ENCODE measurements at places on chromosomes 1 and 21. TPM values are rescaled to one million over a fixed set of nuclear protein-coding genes. Genes with fewer than 3 reads are reported as not detected.

DNA sequence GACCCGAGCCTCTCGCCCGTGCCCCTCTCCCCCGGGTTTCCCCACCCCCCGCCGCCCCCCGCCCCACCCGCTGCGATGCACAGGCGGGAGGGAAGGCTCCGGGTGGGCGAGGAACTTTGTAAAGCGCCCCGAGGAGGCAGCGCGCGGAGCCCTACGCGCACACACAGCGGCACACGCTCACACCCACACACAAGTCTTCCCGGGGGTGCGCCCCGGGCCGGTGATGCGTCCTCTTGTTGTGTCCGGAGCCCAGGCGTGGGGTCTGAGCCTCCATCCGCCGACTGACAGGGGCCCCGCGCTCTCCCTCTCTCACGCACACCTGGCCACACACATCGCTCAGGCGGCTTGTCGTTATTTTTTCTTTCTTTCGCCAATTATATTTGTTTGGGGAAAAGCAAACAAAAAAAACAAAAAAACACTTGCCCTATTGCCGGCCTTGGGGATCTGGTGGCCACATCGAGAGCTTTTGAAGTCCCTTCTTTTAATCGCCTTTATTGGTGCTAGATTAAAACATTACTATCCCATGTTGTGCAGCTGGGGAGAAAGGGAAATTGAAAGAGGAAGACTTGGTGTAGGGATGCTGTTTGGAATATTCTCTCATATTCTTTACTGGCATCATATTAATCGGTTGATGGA is 770 bp downstream of the NTNG1 start:
- H3K27me3 ChIP-seq: no peaks in the 10 kb centered on the region
- no peaks in the 10 kb centered on the region for H3K36me3 ChIP-seq
- peak overlapping the region; percentile 80 for H3K4me3 ChIP-seq

GRCh38 chr1:210236840-210237409 is 4.3 kb downstream of the SERTAD4 start:
- peaks cover 33% of the 10 kb centered on the region for H3K4me1 ChIP-seq
- no peaks in the 10 kb centered on the region for H3K27me3 ChIP-seq
- no peaks in the 10 kb centered on the region for H3K36me3 ChIP-seq
- no peak overlapping the region for H3K4me3 ChIP-seq
- no peak overlapping the region for H3K27ac ChIP-seq

GRCh38 chr1:96519851-96520578 is 201.6 kb upstream of the PTBP2 start:
- H3K36me3 ChIP-seq: no peaks in the 10 kb centered on the region
- H3K27ac ChIP-seq: no peak overlapping the region
- H3K27me3 ChIP-seq: 0 out of 2 replicates have a peak, but pooled peaks cover 5% of the 10 kb centered on the region
- H3K4me3 ChIP-seq: no peak overlapping the region

DNA sequence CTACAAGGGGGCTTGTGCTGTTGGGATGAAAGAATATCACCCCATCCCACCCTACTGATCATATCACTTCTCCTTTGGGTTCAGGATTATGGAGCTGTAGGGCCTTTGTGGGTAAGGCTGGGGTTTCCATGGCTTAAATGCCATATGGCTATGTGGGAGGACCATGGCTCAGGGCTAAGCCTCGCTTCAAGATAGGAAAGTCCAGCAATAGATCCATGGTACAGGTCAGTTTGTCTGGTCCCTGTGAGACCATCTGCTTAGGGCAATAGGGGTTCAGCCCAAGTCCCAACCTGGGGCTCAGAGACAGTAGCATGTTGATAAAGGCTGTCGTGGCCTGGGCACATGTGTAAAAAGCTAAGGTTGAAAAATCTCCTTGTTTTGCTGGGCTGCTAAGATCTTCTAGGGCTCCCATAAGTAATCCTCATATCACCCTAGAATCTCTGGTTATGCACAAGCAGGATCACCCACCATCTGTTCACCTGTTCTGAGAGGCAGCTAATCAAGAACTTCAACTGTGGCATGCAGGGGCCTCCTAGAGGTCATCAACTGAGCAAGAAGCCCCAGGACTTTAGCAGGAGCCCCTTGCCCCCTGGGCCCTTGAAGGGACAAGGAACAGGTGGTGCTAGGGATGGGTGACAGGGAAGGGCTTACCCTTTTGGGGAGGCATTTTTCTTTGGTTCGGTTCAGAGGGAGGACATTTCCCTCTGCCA is 66.5 kb downstream of the UBE2T start:
- no peaks in the 10 kb centered on the region for H3K36me3 ChIP-seq
- H3K27me3 ChIP-seq: no peaks in the 10 kb centered on the region
- no peak for DNase-seq
- H3K4me1 ChIP-seq: peaks cover 8% of the 10 kb centered on the region
- H3K27ac ChIP-seq: no peak overlapping the region

GRCh38 chr1:19078536-19078935 is 122.1 kb upstream of the IFFO2 start:
- H3K36me3 ChIP-seq: peaks cover 84% of the 10 kb centered on the region
- DNase-seq: no peak
- H3K27ac ChIP-seq: no peak overlapping the region
- H3K27me3 ChIP-seq: no peaks in the 10 kb centered on the region
- H3K4me3 ChIP-seq: no peak overlapping the region

GRCh38 chr1:162357681-162358266 is 18.9 kb downstream of the SPATA46 start:
- no peaks in the 10 kb centered on the region for H3K4me1 ChIP-seq
- H3K27ac ChIP-seq: no peak overlapping the region
- no peaks in the 10 kb centered on the region for H3K27me3 ChIP-seq
- H3K36me3 ChIP-seq: no peaks in the 10 kb centered on the region
- peak; percentile 75 for DNase-seq

PHLDA3 gene
- total RNA-seq: 349 TPM
